Kidney tubule cell (primary cell): ENCODE measurements at places on chromosomes 12 and 14.

DNA sequence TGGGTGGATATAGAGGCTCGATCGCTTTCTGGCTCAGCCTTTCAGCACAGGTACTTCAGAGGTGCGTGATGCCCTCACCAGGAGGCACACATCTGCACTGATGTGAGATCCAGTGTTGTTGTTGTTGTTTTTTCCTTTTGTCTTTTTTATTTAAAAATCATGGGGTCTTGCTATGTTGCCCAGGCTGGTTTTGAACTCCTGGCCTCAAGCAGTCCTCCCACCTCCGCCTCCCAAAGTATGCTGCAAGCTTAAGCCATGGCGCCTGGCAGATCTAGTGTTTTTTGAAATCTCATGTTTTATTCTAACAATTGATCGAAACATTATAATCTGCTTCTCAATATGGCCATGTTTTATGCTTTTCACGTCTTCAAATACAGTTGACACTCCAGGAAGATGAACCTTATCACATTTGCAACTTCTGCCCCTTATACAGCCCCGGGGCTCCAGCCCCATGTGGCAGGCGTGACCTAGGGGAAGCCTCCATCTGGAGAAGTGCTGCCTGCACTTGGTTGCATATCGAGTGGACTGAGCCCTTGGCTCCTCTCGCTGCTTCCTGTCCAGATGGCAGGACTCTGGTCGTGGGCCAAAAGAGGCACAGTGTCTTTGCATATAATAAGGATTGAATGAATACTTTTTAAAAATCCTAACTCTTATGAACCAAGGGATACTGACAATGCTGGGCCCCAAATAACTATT lies 71.7 kb downstream of the TRAF3 start:
- DNase-seq = no peak

DNA sequence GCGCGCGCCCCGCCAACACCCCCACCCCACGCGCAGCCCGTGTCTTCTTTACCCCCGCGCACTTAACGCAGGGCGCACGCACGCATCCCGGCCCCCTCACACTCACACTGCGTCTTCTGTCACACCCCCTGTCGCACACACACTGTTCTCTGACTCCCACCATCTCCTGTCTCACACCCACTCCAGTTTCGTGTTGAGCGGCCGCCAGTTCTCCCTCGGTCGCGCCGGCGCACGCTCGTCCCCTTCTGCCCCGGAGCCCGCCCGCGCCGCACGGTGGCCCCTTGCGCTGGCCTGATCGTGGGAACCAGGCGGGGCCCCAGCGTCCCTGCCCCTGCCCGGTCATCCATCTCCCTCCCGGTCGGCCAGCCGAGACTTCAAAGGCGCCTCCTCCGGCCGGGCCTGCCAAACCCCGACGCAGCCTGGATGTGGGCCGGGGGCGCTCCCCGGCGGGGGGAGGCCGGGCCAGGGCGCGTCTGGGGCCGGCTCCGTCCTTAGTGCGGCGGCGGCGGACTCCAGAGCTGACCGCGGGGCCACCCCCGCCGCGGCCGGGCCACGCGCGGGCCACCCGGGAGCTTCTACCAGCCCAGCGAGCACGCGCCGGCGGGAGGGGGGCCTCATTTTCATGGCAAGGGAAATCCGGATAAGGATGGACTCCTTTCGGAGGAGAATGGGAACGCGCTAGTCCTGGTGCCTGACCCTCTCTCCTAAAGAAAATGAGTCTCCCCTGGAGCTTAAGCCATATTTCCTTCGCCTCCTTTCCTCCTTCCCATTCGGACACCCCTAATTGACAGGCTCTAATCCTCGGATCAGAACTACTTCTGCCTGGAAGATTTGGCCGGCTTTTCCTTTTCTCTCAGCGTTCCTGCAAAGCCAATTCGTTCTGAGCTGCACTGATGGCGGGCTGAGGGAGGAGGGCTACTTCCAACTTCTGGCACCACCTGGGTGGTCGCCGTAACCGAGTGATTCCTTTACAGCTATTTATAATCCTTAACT lies 82.0 kb upstream of the HMGA2 start:
- DNase-seq = peak; percentile 73

- DNase-seq = peak; percentile 46
Measured at GRCh38 chr12:107903341-107904061, 129.0 kb downstream of the ASCL4 start.

- DNase-seq = no peak
Measured at GRCh38 chr14:94613720-94614644, 1.8 kb downstream of the SERPINA3 start.

DNA sequence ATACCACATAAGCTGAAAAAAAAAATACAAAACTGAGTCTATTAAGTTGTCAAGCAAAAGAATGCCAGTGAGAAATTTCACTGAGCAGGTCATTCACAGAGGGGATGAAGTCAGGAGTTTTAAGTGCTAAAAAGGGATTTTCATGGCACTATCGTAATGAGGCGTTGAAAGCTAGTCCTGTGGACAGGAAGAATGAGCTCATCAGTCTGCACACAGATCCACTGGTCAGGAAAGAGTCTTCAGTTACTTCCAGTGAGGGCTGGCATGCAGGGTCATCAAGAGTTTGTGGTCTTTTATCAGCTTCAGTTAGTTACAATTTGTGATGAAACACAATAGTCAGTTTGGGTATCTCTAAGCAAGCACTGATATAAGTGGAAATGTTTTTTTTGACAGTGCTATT lies 88.1 kb upstream of the WSCD2 start:
- DNase-seq = no peak

GRCh38 chr12:98295681-98296080 lies 219.7 kb upstream of the TMPO start:
- no peak for DNase-seq

GRCh38 chr12:43109631-43110345 lies 442.2 kb downstream of the ADAMTS20 start:
- DNase-seq = peak; percentile 29

GRCh38 chr14:22978981-22979671 lies 3.2 kb downstream of the AJUBA start:
- peak; percentile 63 for DNase-seq

- no peak for DNase-seq
Measured at GRCh38 chr12:47065546-47065945, 13.9 kb upstream of the PCED1B start.

GRCh38 chr14:52108823-52109222 lies 40.0 kb upstream of the NID2 start:
- peak; percentile 28 for DNase-seq

DNA sequence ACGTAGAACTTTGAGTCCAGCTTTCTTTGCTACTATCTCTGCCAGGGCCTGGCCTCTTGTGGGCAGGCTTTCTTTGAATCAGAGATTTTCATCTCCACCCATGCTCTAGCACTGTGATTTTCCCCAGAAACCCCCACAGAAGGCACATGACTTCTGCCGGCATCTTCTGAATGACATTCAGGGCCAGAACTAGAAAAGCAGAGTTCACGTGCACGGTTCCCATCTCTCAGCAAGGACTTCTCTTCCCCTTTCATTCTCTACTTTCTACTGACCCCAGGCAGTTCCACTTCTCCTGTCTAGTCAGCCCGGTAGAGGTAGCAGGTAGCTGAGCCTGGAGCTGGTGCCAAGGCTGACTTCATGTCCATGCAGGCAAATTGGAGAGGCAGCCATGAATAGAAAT lies 26.9 kb downstream of the BATF start:
- DNase-seq = no peak

GRCh38 chr12:57491393-57492280 lies 3.8 kb downstream of the MARS1 start:
- no peak for DNase-seq
